Common myeloid progenitor, CD34-positive (primary cell): ENCODE measurements at places on chromosomes 2 and 18.

DNA sequence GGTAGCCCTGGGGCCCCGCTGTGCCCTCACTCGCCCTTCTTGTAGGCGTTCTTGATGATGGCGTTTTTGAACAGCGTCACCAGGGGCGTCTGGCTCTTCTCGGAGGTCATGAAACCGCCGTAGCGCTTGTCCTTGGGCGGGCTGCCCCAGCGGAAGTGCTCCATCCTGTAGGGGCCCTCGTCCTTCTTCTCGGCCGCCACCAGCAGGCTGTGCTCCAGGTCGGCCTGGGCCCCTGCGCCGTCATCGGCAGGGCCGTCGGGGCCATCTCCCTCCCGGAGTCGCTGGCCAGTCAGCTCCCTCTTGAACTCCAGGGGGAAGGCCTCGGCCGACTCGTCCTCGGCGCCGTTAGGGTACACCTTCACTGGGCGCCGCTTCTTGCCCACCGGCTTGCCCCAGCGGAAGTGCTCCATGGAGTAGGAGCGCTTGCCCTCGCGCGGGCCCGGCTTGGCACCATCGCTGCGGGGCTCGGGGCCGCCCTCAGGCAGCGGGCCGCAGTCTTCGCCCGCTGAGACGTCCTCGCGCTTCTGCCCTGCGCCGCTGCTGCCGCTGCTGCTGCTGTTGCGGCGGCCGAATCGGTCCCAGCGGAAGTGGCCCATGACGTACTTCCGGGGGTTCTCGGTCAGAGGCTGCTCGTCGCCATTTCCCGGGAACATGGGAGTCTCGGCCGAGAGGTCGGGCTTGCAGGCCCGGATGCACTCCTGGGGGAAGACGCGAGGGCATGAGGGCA lies 7.2 kb downstream of the POMC start:
- peak; percentile 64 for DNase-seq

- no peak for DNase-seq
Measured at GRCh38 chr2:75460630-75461029, 100.1 kb downstream of the EVA1A start.

- no peak for DNase-seq
Measured at GRCh38 chr18:58055890-58056558, 12.0 kb downstream of the NEDD4L start.

DNA sequence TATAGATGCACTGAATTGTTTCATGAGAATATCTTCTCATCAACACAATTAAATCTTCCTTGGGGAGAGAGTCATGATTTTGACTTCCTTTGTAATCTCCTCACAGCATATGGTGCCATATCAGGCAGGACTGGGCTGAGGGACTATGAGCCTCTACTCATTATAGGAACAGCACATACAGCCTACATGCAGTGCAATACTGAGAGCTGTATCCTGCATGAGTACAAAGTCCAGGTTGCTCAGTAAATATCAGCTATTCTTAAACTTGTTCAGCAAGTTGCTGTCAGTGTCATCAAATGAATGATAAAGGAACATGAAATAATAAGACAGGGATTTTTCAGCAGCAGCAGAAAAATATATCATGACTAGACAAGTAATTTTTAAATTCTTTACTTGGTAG lies 10.8 kb downstream of the DLGAP1 start:
- DNase-seq: no peak

DNA sequence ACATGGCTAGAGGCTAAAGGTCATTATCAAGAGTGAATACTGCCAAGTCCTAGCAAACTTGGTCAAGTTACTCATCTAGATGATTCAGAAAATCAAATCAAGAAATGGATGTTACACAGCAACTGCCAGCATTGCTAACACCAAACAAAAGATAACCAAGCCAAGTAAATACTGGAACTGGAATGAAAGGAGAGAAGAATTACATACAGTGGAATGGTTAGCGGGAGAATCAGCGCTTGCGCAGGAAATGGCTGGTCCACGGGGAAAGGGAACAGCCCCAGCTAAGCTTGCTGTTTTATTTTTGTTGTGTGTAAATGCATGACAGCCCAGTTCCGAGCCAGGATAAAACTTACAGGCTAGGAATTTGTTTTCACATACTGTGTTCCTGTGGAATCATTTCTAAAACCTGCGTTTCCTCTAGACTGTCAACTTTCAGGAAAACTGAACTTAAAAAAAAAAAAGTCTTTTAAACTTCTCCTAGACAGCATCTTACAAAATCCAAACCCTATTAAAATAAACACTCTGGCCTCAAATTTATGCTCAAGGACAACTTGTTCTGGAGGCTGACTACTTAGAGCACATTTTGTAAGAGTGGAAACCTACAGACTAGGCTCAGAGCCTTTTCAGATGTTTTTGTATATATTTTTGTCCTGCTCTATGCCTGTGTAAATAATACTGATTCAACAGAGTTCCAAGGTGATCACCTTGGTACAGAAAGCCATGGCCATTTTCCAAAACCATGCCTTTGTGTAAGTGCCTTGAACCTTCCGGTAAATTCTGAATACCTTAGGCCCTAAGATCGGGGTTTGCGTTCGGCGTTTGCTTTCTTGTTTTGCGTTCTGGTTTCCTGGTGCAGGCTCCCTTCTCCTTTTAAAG lies 30.7 kb upstream of the TXNDC2 start:
- DNase-seq: no peak

- peak; percentile 28 for DNase-seq
Measured at GRCh38 chr2:111930875-111931274, 32.5 kb downstream of the MERTK start.

- no peak for DNase-seq
Measured at GRCh38 chr18:66438711-66439536, 165.0 kb downstream of the CDH19 start.

DNA sequence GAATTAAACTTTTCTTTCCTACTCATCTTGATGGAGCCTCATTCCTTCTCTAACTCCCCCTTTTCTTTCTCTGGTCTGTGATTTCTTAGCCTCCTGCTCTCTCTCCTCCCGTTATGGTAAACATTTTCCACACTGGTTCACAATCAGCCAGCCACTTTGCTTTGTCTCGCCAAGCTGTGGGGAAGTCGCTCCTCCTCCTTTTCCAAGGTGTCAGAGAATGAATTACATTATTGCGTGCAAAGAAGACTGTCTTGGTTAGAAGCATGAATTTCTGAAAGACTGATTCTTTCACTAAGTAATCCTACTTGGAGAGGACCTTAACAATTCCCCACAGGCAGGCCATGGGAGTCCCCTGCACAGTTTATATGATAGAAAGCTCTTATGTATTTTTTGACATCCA lies 46.1 kb downstream of the RASGRP3 start:
- DNase-seq: no peak

- DNase-seq: no peak
Measured at GRCh38 chr18:13239171-13239956, 20.8 kb downstream of the LDLRAD4 start.

GRCh38 chr2:144409241-144409640 lies 110.7 kb downstream of the ZEB2 start:
- no peak for DNase-seq

DNA sequence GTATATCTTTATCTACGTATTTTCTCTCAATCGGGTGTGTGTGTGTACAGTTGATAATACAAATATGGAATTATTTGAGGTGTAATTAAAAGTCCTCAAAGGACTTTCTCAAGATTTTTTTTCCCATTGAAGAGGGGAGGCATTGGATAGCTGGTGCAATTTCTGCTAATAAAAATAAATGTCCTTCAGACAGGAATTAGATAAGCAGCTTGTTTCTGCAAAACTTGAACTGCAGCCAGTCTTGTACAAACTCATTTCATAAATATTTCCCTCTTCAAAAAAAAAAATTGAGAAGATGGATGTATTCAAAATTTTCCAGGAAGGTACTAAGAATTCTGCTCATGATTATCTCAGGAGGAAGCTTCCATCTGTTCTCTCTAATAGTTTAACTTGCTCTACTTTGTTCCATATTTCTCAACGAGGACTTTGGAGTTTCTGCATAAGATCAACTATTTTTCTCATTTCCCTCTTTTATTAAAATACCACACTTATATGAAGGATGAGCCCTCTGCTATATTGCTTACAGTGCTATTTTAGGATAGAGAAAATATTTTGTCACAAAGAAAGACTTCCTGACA lies 33.0 kb upstream of the GLS start:
- DNase-seq: peak; percentile 16

DNA sequence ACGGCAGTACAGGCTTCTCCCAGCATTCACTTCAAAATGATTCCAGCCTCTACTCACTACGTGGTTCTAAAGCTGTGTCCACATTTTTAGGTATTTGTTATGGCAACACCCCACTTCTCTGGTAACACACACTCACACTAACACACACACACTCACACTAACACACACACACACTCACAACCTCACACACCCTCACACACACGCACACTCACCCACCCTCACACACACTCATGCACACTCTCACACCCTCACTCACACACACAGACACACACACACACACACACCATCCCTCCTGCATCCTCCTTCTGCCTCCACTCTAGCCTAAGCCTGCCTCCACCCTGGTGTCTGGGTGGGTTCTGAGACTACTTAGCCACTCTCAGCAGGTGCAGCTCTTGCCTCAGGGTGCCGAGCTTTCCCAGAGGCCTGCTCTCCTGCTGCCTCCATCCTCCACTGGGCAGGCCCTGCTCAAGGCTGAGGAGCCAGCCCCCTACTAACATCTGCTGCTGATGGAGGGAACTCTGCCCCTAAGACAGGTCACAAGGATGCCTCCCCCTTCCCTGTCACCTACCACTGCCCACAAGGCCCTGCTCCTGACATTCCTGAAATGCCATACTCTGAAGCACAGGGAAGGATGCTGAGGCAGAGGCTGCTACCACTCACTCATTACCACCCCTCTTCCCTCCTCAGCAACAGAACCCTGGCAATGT lies 63.9 kb downstream of the NCAPH start:
- DNase-seq: no peak

DNA sequence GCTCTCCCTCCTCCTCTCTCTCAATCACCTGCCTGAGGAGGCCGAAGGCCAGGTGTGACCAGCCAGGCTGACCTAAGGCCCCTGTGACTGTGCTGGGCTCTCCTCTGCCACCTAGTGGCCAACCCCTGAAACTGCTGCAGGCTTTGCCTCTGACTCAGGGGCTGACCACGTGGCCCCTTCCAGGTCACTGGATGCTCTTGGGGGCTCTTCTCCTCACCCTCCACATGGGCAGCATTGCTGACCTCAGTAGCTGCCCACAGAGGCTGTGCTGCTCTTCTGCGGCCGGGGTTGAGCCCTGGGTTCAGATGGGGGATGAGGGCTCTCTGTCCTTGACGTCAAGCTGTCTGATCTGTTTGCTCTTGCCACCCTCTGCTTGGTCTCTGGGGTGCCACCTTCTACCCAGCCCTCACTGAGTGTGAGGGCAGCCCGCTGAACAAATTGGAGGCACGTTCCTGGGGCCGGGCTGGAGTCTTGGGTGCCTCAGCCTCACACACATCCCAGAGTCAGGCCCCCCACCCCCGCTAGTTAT lies 122.7 kb downstream of the TWIST2 start:
- peak; percentile 16 for DNase-seq

GRCh38 chr2:164285576-164285975 lies 335.7 kb downstream of the GRB14 start:
- no peak for DNase-seq

GRCh38 chr18:6719098-6719846 lies 10.2 kb upstream of the ARHGAP28 start:
- no peak for DNase-seq

GRCh38 chr2:168149986-168150385 lies 97.4 kb downstream of the STK39 start:
- DNase-seq: no peak

DNA sequence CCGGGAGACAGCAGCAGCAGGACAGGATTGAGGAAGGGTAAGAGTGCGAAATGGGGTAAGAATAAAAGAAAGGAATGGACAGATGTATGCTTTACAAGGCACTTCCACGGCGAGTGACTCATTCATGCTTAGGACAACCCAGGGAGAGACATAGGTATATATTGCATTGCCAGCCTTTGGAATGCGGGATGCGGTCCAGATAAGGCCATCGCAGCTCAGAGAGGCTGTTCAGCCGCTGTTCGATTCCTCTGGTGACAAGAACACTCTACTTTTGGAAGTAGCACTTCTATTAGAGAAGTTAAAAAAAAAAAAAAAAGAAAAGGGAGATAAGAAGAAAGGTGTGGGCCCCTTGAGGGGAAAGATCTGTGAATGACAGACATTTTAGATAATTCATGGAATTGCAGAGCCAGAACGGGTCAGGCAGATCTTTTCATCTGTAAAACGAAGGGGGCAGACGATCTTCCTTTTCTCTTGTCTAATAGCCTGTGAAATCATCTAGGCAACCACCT lies 819 bp upstream of the NCOA1 start:
- DNase-seq: no peak

DNA sequence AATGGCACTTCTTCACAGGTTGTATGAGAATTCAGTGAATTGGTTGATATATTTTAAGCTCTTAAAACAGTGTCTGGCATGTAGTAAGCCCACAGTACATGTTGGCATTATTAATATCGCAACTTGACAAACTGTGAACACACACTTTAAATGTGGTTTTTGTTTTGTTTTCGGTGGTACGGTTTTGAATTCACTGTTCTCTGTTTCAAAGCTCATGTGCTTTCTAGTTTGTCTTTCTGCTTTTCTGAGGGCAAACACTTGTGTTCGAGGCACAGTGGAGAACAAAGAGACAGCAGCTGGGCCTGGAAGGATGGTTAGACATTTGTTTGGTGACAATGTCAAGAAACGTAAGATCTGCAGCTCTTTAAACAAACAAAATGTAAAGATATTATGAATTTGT lies 276.5 kb upstream of the MC4R start:
- DNase-seq: no peak

DNA sequence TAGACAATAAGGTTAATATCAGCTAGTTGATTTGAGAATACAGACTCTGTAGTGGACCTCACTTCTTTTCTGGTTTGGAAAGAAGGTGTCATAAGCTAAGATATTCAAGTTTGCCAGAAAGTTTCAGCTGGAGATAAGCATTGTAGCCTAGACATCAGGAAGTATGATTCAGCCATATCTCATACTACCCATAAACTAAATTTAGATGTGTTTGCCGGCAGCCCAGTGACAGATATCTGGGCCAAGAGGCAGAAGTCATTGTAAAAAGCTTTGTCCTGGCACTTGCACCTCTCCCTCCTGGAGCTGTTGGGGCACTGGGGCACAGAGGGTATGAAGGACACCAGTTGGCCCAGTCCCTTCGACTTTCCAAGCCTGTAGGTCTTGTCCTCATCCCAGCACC lies 128.0 kb downstream of the EPHA4 start:
- DNase-seq: peak; percentile 82
